Gastroesophageal sphincter (tissue), 4 donors: ENCODE measurements at places on chromosomes 5 and 9.

DNA sequence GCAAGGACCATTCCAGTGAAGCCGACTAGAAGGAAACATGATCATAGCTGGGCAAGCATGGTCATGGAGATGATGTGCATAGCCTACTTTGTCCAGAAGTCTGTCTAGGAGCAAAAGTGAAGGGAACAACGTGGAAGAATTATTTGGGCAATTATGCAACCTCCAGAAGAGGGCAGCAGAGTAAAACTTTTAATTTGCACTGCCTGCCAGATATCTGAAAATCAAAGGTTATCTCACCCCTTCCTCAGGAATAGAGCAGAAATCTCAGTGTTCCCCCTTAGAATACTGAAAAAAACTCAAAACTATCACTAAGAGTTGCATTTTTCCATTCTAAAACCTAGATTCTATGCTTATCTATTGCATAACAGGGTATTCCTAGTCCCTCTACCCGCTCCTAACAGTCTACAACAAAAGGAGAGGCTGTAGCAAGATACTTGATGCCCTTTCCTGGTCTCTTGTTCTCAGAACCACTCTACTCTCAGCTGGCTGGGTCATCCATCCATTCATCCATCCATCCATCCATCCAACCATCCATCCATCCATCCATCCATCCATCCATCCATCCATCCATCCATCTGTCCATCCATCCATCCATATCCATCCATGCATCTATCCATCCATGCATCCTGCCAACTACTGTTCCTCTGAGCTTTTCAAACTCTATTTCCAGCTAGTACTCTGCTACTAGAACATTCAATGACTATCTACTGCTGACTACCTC lies 8.4 kb upstream of the SETD9 start:
- ATAC-seq: peak; percentile 61

- peak; percentile 67 for ATAC-seq
Measured at GRCh38 chr5:38835887-38836286, 9.9 kb upstream of the OSMR start.

GRCh38 chr9:98861781-98862504 lies 54.5 kb downstream of the GALNT12 start:
- ATAC-seq: peak; percentile 83

DNA sequence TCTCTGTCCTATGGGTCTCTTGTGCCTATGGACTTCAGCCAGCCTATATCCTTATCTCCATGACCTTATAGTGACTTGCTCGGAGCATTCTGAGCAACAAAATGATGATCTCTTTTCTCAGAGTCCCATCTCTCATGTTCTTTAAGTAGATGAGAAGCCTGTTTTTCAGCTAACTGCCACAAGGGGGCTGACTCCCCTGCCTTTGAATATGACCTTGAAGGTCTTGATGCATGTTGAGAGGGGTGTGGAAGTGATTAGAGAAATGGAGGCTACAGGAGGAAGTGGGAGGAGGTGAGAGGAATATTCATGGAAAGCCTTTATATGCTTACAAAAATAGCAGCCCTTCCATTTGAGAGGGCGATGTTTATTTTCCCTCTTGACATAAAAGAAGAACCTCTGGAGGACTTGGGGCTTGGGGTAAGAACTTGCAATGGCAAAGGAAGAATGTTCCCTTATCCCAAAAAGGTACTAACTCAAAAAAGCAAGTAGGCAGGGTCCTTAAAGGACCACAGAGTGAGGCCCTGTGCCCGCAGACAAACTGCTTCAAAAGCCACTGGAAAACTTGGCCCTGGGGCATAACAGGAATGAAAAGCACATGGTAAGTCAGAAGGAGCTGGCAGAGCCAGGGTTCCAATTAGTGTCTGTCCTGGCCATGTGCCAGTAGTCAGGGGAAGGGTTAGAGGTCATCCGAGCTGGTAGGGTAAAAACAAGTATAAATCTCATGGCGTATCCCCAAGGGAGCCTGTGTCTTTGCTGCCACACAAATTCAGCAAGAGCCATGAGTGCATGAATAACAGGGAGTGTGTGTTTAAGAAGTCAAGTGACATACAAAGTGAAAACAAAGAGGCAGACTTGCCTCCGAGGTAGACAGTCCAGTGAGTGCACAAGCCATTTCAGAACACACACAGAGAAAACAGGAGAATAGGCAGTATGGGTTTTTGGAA lies 39.1 kb downstream of the FGD3 start:
- no peak for ATAC-seq

GRCh38 chr9:89357331-89358197 lies 39.3 kb downstream of the SECISBP2 start:
- no peak for ATAC-seq

DNA sequence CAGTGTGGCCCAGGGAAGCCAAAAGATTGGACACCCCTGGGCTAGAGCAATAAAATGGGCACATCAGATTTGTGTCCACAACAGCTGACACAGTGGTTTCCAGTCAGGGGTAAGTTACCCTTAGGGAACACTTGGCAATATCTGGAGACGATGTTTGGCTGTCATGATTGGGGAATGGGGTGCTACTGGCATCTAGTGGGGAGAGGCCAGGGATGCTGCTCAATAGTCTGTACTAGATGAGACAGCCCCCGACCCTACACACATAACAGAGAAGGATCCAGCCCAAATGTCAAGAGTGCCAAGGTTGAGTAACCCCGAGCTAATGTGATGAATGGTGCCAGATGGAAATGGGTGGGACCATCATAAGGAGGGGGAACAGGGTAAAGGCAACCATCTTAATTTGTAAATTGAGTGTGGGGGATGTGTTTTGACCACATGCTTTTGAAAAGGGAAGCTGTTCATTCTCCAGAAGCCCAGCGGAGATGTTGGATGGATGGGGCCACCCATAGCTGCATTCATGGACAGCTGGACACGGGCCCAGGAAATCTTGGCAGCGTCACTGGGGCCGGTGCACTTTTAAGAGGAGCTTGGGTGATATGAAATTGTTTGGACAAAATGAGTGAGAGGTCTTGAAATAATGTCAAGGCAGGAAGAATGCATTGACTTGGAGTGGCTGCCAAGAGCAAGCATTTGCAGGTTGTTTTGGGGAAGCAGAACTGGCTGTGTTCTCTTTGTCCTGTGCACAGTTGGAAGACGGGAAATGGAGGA lies 33.4 kb downstream of the SYK start:
- ATAC-seq: no peak

DNA sequence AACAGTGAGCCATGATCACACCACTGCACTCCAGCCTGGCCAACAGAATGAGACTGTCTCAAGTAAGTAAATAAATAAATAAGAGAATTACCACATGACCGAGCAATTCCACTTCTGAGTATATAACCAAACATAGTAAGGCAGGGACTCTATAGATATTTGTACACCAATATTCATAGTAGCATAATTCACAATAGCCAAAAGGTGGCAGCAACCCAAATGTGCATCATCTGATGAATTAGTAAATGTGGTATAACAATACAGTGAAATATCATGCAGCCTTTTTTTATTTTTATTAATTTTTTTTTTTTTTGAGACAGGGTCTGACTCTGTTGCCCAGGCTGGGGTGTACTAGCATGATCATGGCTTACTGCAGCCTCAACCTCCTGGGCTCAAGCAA lies 33.1 kb downstream of the ALDH7A1 start:
- ATAC-seq: no peak

- peak; percentile 8 for ATAC-seq
Measured at GRCh38 chr9:125747053-125747764, at the start of gene PBX3. PBX3 (plus strand) TSS chr9:125747373.

DNA sequence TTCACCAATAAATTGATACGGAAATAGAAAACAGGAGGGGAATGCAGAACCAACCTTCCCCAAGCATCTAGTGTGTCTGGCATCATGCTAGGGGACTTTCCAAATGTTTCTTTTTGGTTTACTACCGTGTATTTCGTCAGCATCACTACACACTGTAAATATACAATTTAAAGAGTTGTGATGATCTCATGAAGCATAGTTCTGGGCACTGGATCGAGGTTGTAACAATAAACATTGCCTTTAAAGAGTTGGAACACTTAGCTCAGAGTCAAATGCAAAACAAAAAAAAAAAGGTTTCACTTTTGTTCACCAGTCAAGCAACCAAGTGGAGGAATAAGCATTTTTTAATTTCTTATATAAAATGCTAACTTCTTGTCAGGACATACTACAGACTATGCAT lies 2.9 kb upstream of the SCAI start:
- ATAC-seq: no peak

DNA sequence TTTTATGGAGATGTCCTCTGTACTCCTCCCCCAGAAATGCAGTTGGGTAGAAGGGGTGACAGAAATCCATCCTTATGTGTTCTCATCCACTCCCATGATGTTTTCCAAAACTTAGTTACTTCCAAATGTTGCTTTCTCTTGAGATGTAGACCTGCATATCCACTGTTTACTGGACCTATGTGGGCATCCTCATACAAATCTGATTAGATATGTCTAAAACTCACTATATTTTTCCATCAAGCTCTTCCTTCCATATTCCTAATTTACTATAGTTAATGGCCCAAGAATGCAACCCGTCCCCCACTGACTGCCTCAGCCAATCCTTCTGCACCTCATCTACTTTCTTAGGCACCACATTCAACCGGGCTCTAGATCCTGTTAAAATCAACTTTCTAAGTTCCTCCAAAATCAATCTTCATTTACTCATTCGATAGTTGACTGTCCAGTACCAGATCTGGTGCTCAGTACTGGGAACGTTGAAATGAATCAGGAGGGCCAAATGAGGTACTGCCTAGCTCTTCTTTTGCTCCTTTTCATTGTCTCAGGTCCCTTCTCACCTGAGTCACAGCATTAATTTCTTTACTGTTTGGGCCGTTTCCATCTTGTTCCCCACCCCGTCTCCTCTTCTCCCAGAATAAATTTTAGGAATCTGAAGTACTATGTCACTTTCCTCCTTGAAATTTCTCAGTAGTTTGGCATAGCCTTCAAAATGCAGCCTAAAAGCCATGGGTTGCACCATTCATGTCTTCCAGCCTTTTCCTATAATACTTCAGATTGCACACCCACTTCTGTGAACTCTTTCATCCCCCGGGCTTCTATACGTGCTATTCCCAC lies 7.9 kb downstream of the PLK2 start:
- no peak for ATAC-seq

DNA sequence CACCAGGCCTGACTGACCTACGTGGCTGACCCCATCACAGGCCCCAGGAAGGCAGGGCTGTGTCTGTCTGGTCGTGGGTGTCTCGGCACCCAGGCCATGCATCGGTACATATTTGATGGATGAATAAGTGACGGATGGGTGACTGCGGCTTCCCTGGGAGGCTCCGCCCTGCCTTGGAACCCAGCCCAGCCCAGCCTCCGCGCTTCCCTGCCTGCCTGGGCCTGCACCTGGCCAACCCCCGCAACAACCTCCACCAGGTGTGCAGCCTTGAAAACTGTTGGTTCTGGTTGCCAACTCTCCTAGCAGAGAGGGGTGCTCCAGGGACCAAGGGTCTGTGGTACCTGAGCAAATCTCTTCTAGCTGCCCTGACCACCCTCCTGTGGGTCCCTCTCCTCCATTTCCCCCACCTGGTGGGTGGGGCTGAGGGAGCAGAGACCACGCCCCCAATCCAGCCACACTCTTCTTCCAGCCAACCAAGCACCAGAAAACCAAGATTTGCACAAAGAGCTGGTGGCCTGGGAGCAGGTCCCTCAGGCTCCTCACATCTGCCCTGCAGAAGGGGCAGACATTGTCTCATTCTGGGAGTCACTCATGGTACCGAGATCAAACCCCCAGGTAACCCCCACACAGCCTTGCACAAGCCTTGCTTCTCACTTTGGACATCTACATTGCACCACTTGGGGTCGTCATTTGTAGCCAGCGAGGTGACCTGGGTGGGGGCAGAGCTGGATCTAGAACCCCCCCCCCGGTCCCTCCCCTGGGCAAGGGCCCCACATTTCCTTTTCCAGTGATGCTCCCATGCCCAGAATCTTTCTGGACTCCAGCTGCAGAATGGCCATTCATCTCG lies 100.6 kb upstream of the IER5L start:
- ATAC-seq: no peak

DNA sequence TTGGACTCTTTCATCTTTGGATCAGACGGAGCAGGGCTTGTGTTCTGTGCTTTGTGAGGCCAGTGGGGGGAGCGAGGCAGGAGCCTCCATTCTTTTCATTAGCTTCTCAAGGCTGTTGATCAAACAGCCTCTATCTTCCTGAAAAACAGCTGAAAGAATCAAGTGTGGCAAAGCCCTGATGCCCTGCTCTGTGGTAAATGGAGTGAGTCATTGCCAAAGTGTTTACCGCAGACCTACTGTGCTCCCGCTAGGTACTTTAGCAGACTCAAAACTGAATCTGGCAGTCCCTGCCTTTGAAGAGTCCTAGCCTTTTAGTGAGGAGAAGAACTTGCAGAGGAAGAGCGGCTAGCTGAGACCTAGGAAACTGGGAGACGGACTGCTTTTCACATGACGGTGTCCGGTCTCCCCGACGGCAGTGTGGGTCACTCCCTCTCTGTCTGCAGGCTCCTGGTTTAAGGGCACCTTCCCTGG lies 3.3 kb downstream of the ANKRD33B start:
- no peak for ATAC-seq

DNA sequence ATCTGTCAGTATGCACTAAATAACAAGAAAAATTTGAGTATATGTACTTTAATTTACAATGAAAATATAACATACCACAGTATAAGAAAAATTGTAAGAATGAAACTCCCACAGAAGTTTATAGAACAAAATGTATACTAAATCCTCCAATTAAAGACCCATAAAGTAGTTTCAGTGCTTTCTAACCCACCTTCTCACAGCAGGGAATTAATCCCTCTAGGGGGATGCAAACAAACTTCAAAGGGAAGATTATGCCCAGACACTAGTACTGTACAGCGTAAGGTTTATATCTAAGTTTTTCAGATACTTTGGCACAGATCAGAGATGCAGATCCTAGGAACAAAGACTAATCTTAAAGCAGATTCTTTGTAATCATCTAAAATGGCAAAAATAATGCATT lies 57.2 kb downstream of the DENND1A start:
- no peak for ATAC-seq

DNA sequence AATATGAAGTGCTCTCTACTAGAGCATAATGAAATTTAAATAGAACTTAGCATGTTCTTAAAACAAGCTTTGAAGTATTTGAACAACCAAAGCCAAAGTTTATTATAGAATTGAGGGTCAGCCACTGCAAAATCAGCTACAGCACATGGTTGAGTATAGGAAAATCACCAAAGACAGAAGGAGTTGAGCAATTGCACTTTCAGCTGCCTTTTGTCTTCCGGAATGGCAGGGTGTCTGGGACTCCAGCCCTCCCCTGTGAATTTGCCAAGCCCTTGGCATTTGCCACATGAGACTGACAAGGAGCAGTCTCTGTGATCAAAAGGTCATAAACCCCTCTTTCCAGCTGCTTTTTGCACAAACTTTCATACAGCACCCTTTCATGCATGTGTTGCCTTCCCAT lies 8.5 kb upstream of the LURAP1L start:
- ATAC-seq: no peak

DNA sequence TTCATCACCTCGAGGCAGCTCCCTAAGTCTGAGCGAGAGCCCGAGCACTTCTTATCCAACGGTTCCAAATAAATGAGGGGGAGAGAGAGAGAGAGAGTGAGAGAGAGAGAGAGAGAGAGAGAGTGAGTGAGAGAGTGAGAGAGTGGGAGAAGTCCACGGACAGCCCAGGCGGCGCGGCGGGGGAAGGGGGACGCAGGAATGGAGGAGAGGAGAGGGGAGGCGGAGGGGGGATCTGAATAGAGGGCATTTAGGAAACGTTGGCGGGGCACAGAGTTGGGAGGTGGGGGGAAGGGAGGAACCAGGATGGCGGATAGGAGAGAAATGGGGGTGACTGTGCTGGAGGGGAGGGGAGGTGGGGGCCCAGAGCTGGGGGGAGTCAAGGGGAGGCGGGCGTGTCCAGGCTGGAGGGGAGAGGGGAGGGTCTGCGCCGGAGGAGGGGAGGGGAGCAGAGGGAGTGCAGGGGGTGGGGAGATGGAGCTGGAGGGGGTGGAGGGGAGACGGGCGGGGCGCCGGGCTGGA lies 398 bp upstream of the BASP1 start:
- ATAC-seq: no peak

- no peak for ATAC-seq
Measured at GRCh38 chr9:128068386-128069205, 564 bp downstream of the SLC25A25 start.
